CD4-positive, alpha-beta memory T cell (primary cell): ENCODE measurements at places on chromosomes 3 and 15. TPM values are rescaled to one million over a fixed set of nuclear protein-coding genes. Genes with fewer than 3 reads are reported as not detected.

The KCNMB2 gene
- not detected for total RNA-seq

The C3orf85 gene
- total RNA-seq, result not detected

GRCh38 chr15:82080774-82081173, 35.0 kb upstream of the MEX3B start:
- no peak for DNase-seq

The ALPK3 gene
- 0.26 TPM for total RNA-seq

- no peak for DNase-seq
Observed at GRCh38 chr3:30646181-30646876, 39.9 kb downstream of the TGFBR2 start.

The PIERCE2 gene
- total RNA-seq, result not detected

- no peak for DNase-seq
Observed at GRCh38 chr3:31495971-31496665, 36.6 kb upstream of the STT3B start.
